ENCODE measurements at places on chromosomes 2 and 18. TPM values are rescaled to one million over a fixed set of nuclear protein-coding genes. Genes with fewer than 3 reads are reported as not detected.

The DNER gene
- 2.6 TPM for total RNA-seq

DNA sequence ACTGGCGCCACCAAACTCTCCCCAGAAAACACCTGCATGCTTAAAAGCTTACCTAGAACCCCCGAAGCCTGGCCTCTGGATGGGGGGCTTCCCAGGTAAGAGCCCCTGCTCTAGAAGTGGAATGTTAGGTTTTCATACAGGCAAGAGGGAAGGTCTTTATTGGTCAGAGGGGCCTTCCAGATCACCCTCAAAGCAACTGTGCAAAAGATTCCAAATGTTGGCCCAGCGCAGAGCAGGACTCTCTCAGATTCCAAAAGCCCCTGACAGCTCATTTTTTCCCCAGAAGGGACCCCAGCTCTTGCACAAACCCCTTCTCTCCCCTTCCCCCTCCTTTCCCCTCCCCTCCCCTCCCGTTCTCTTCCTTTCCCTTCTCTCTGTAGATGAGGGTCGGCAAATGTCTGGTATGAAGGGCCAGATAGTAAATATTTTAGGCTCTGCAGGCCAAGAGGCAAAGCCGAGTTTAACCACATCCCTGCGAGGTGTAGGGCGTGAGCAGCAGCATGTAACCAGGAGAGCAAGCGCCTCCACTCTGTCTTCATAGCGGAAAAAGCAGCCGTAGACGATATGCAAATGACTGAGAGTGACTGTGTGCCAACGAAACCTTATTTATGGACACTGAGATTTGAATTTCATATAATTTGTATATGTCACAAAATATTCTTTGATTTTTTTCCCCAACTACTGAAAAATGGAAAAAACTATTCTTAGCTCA lies 116.9 kb downstream of the SMAD7 start:
- no peak for DNase-seq
- H3K4me3 ChIP-seq, result no peak overlapping the region
- H3K27ac ChIP-seq, result no peak overlapping the region

DNA sequence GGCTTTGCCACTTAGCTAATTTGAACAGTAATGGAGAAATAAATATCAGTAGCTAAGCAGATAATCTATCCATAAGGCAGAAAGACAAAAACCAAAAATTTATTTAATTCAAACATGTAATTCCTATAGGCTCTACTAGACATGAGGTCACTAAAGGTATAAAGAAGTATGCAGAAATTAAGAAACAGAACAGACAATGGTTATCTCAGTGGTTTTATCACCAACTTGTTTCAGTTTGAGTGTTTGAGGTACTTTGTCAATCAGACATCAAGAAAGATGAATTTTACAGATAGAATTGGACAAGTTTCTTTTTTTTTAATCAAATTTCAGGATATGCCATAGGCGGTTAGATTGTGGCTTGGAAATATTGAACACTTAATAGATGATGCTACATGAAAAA lies 67.4 kb upstream of the ZEB2 start:
- no peaks in the 10 kb centered on the region for H3K4me1 ChIP-seq
- H3K36me3 ChIP-seq, result no peaks in the 10 kb centered on the region
- no peak for DNase-seq
- H3K27me3 ChIP-seq, result no peaks in the 10 kb centered on the region
- no peak overlapping the region for H3K27ac ChIP-seq

The RAB6C gene
- 0.87 TPM for total RNA-seq

DNA sequence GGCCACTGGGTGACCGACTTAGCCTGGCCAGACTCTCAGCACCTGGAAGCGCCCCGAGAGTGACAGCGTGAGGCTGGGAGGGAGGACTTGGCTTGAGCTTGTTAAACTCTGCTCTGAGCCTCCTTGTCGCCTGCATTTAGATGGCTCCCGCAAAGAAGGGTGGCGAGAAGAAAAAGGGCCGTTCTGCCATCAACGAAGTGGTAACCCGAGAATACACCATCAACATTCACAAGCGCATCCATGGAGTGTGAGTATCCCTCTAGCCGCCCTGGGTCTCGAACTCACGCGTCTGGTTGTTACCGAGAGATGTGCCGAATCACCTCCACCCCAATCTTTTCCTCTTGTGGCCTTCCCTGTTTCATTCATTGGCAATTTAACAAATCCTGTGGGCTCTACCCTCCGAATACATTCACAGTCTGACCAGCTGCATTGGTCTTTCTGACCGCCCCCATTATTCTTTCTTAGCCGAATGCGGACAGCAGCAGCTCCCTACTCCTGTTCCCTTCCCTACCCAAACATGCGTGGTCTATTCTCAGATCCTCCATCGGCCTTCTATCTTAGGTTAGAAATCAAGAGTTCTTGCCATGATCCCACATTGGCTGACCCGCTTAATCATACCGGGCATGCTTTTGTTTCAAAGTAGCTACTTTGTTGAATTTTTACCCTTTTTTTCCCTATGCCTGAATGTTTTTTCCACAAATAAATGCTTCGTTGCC lies 631 bp downstream of the RPL31 start:
- H3K4me3 ChIP-seq, result peak overlapping the region; percentile 55
- DNase-seq, result no peak
- peaks cover 16% of the 10 kb centered on the region for H3K36me3 ChIP-seq
- H3K27me3 ChIP-seq, result no peaks in the 10 kb centered on the region
- H3K4me1 ChIP-seq, result peaks cover 3% of the 10 kb centered on the region

- H3K27ac ChIP-seq, result no peak overlapping the region
- H3K4me1 ChIP-seq, result peaks cover 8% of the 10 kb centered on the region
- no peaks in the 10 kb centered on the region for H3K27me3 ChIP-seq
- DNase-seq, result no peak
- H3K4me3 ChIP-seq, result no peak overlapping the region
- H3K36me3 ChIP-seq, result no peaks in the 10 kb centered on the region
These were observed 45.8 kb downstream of the HS6ST1 start for GRCh38 chr2:128272601-128273468.

GRCh38 chr2:118386641-118387302 lies 298.5 kb downstream of the INSIG2 start:
- DNase-seq, result no peak
- H3K27me3 ChIP-seq, result no peaks in the 10 kb centered on the region
- H3K27ac ChIP-seq, result no peak overlapping the region
- H3K36me3 ChIP-seq, result no peaks in the 10 kb centered on the region
- no peaks in the 10 kb centered on the region for H3K4me1 ChIP-seq
- no peak overlapping the region for H3K4me3 ChIP-seq

Data from prostate gland (tissue), 2 donors.